ENCODE measurements at places on chromosomes 4 and X. TPM values are rescaled to one million over a fixed set of nuclear protein-coding genes. Genes with fewer than 3 reads are reported as not detected.

The IL3RA gene
- 10.1 TPM for total RNA-seq

The TKTL2 gene
- total RNA-seq, result not detected

The TEX13C gene
- total RNA-seq, result not detected

The VEGFD gene
- 0.65 TPM for total RNA-seq

The PI4K2B gene
- 45.1 TPM for total RNA-seq

The MAGEA11 gene
- total RNA-seq, result not detected

The MAGED4 gene
- total RNA-seq, result 7.0 TPM

The DGKK gene
- not detected for total RNA-seq

The TMSB15A gene
- 6.0 TPM for total RNA-seq

The NSUN7 gene
- under 0.01 TPM for total RNA-seq

The MAGEA4 gene
- not detected for total RNA-seq

The CDX4 gene
- not detected for total RNA-seq

The GPR34 gene
- not detected for total RNA-seq

The TRIM60 gene
- total RNA-seq, result not detected

The SLC9B1 gene
- 0.22 TPM for total RNA-seq

The ARHGAP6 gene
- total RNA-seq, result 1.1 TPM

The CCDC158 gene
- not detected for total RNA-seq

The ASB12 gene
- total RNA-seq, result 0.14 TPM

The STPG2 gene
- 0.13 TPM for total RNA-seq

The RBM47 gene
- total RNA-seq, result 0.22 TPM

The NEIL3 gene
- 14.1 TPM for total RNA-seq

The EGFL6 gene
- not detected for total RNA-seq

The ARL13A gene
- total RNA-seq, result not detected

The PABPC1L2B gene
- total RNA-seq, result not detected

The UGT2A1 gene
- 0.93 TPM for total RNA-seq

The ASB9 gene
- total RNA-seq, result 17.4 TPM

The PNCK gene
- not detected for total RNA-seq

The TSPAN6 gene
- total RNA-seq, result 60.9 TPM

The HERC5 gene
- 1.6 TPM for total RNA-seq

The FUNDC2 gene
- 49.9 TPM for total RNA-seq

The EREG gene
- total RNA-seq, result not detected
